Activated CD4-positive, alpha-beta T cell treated with anti-CD3 and anti-CD28 coated beads for 36 hours (primary cell): ENCODE measurements at places on chromosomes 4 and X.

DNA sequence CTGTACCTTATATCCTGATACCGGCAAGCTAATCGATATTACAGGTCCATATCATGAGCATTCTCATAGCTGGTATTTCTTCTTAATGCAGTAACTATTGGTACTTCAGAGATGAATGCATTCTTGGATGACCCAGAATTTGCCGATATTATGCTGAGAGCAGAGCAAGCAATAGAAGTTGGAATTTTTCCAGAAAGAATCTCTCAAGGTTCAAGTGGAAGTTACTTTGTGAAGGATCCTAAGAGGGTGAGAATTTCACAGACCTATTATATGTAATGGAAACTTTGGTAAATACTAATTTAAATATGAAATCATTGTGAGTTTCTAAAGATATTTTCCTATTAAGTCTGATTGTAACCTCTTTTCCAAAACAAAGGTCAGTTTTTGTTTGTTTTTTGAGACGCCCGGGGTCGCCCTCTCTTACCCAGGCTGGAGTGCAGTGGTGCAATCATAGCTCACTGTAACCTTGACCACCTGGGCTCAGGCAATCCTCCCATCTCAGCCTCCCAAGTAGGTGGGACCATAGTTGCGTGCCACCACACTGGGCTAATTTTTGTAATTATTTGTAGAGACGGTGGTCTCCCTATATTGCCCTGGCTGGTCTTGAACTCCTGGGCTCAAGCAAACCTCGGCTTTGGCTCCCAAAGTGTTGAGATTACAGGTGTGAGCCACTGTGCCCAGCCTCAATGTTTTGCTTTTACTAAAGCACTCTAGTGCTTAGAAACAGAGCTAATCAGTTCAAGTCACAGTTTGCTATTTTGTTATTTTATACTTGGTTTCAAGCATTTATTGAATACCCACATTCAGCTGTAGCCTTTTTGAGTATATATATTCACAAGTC is 18.6 kb downstream of the PI4K2B start:
- no peak for DNase-seq

DNA sequence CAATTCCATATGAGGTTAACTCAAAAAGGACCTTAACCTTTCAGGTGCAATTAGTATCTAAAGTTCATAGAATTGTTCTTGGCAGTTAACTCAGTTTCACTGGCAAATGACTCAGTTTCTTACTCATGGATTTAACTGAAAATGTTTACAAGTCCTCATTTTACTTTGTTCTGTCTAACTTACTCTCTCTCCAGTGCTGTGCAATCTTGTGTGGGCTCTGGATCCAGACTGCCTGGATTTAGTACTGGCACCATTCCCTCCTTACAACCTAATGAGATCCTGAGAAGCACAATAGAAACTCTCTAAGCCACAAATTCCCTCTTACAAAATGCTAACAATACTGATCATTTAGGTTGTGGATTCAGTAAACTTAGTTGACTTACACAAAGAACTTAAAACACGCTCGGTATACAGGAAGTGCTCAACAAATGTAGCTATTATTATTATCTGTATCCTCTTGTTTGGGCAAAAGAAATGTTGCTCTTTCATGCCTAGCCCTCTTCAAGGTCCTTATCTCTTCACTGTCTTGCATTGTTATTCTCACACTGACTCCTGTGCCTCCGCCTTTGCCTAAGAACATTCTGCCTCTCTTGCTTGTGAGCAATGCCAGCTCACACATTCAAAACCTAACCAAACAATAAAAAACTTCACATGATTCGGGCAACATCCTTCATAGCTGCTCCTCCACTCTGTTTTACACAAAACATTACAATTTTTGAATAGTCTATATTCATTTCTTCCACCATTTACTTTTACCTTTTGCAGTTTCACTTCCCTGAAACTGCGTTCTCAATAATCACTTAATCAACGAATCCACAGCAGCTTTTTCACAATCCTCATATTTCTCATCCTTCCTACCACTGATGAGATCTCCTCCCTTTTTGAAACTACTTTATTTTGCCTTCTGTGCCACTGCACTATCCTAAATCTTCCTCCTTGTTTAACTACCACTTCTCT is 91.8 kb downstream of the PDE5A start:
- DNase-seq, result no peak

DNA sequence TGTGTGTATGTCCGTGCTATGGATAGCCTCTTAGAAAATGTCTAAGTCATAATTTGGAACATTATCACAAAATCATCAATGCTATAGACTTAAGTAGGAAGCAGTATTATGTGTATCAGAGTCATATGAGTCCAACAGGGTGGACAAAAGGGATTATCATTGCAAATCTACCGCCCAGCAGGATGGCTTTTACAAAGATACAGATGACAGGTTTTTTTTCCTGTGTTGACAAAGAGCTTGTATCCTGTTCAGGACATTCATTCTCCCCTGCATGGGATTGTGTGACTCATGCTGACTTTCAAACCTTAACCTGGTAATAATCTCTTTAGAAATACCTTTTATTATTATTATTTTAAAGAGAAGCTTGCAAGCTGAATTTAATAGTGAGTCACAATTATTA is 310.3 kb upstream of the GNPDA2 start:
- DNase-seq, result no peak

DNA sequence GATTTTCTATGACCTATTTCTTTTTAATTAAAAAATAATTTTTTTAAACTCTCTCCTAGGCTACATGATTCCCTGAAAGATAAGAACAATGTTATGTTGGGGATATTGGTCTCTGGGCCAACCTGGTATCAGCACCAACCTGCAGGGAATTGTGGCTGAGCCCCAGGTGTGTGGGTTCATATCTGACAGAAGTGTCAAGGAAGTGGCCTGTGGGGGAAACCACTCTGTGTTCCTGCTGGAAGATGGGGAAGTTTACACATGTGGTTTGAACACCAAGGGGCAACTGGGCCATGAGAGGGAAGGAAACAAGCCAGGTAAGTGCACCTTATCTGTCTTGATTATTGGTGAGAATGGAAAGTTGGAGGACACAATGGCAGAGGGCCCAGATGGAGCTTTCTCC is 13.5 kb downstream of the HERC3 start:
- no peak for DNase-seq

- no peak for DNase-seq
Measured at GRCh38 chr4:118716304-118716703, 31.1 kb downstream of the METTL14 start.

DNA sequence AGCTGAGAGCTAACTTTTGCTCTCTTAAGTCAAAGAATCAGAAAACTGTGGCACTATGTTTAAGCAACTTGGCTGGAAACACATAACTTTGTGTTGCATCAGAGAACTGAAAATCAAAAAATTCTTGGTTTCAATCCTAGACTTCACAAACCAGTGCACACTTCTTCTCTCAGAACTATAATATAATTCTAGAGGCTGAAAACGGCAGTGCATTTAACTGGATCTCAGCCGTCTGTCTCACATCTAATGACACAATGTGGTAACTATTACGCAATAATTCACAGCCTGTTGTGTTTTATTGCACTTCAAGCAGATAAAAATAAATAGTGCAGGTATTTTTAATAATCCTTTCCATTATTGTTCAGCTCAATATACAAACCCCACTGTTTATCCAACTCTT is 260.6 kb upstream of the DIAPH2 start:
- DNase-seq, result no peak

DNA sequence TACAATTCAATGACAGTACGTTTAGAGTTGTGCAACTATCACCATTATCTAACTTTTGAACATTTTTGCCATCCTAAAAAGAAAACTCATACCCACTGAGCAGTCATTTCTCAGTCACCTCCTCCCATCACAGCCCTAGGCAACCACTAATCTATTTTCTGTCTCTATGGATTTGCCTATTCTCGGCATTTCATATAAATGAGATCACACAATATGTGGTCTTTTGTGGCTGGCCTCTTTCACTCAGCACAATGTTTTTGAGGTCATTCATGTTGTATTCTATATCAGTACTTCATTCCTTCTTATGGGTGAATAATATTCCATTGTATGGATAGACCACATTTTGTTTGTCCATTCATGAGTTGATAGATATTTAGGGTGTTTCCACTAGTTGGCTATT is 103.0 kb downstream of the PPEF1 start:
- no peak for DNase-seq

DNA sequence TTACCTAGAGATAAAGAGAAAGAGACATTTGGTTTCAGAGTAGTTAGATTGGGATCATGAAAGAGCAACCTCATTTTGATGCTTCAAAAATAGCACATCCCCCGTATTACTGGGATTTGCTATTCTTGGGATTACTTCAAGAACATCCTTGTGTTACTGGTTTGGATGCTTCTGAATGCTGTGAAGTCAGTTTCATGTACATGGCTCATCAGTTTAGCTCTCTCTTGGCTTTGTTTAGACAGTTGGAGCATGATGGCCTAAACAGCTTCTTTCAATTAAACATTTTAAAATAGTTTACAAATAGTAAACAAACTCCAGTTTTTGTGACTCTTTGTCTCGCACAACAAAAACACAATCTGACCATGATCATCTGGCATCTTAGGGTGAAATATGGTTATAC is 23.9 kb downstream of the HTT start:
- no peak for DNase-seq

DNA sequence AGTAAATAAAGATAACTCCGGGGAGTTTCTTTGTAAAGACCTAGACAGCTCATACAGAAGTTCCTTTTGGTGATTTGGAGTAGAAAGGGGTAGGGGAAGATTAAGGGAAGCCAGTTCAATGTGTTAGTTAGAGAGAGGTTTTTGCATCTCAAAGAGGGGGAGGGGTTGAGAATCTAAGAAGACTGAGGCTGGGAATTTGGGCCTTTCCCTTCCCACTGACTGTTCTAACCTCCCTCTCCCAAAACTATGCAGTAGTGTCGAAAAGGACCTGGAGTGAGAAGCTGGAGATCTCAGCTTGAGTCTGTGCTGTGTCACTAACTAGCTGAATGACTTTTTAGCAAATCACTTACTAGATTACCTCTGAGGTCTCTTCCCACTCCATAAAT is 55.7 kb upstream of the CCDC160 start:
- DNase-seq, result no peak

GRCh38 chrX:134622056-134622812 is 36.0 kb downstream of the PLAC1 start:
- DNase-seq, result peak; percentile 46

DNA sequence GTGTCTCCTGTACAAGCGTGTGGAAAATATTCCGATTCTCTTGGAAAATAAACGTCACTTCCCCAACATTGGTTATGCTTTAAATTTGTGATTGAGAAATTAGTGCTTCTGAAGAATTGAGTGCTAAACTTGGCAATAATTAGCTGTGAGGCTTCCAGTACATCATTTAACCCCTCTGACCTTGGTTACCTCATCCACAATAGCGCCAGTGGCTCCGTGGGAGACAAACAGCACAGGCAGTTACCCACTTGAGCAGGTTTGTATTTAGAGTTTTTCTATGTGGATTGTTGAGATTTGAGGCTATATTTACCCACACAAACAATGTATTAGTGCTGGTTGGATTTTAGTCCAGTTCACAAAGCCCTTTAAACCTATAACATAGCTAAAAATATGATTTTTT is 476.5 kb downstream of the NKX6-1 start:
- DNase-seq, result no peak

DNA sequence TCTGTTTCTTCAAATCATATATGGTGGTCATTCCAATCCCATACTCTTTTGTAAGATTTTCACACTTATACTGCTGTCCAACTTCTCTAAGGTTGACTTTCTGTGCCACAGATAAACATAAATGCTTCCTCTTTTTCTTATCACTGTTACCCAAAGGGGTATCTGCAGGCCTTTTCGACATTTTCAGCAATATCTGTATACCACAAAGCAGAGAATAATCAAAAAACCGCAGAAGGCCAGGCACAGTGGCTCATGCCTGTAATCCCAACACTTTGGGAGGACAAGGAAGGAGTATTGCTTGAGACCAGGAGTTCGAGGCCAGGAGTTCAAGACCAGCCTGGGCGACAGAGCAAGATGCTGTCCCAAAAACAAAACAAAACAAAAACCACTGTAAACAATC is 3.1 kb upstream of the RFC1 start:
- no peak for DNase-seq

GRCh38 chr4:100780126-100780525 is 262.3 kb upstream of the EMCN start:
- DNase-seq, result no peak

- no peak for DNase-seq
Measured at GRCh38 chr4:182923366-182923765, 6.2 kb upstream of the DCTD start.

- DNase-seq, result no peak
Measured at GRCh38 chr4:86523333-86523732, 70.8 kb upstream of the PTPN13 start.
